ENCODE measurements at places on chromosomes 4 and X.
A peak's percentile ranks its signal among the peaks of the same experiment; 100 is the strongest.

DNA sequence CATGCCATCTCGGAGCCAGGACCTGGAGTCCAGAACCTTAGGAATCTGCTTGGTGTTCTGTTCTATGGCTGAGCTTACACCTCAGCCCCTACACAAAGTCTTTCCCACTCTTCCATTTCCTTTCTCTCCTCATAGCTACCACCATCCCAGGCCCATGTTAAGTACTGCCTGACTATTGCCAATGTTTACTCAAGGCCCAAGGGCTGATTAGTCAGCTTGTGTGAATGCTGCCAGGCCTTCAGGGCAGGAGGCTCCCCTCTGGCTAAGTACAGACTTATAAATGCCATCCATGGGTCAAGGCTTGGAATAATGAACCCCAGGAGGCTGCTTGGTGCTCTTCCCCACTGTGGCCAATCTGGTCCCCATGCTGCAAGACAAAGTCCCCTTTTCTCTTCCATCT lies 411.6 kb upstream of the MAGEB18 start:
- no peak for DNase-seq

DNA sequence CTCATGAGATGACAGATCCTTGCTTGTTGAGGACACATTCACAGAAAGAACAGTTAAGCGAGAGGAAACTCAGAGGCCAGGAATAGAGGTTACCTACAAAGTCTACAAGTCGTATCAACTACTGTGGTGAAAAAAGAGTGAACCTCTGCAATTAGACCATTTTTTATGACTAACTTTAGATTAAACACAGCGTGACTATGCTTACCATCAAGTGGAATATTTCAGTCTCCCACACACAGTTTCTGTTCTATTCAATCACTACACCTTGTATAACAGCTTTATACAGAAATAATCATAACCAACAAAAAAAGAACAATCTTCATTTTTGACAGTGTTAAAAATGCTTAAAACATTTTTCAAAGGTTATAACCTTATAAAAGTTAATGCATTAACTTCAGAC lies 46.6 kb downstream of the ADAMTS3 start:
- DNase-seq, result no peak

- peak; percentile 34 for DNase-seq
These were observed 141.8 kb downstream of the MXRA5 start for GRCh38 chrX:3204606-3205005.

GRCh38 chr4:4432341-4433125 lies 45.6 kb downstream of the NSG1 start:
- no peak for DNase-seq

DNA sequence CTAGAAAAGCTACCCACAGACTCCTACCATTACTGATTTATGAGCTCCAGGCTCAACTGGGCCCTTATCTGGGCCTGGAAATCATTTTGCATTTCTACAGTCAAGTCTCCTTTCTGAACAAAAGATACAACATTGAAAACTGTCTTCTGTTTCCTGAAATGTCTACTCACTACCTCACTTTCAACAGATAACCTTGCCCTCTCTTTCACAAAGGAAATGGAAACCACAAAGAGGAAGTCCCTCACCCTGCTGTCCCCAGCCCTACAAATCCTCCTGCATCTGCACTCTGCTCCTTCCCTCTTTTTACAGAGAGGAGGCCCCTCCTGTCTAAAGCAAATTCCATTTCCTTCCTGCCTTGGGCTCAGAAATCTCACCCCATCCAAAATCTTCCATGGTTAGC lies 24.8 kb upstream of the CYBB start:
- no peak for DNase-seq

- DNase-seq, result no peak
These were observed 272.6 kb upstream of the HAND2 start for GRCh38 chr4:173802662-173803022.

DNA sequence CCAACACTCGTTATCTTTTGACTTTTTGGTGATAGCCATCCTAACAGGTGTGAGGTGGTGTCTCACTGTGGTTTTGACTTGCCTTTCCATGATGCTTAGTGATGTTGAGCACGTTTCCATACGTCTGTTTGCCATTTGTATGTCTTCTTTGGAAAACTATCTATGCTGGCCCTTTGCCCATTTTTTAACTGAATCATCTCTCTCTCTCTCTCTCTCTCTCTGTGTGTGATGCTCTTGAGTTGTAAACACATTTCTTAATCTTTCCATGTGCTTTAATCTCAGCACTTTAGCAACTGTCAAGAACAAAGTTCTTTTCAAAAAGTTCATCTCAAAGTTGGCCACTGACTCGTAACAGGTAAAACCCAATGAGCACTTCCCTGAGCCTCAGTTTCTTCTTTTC lies 10.5 kb downstream of the SORBS2 start:
- DNase-seq, result no peak

DNA sequence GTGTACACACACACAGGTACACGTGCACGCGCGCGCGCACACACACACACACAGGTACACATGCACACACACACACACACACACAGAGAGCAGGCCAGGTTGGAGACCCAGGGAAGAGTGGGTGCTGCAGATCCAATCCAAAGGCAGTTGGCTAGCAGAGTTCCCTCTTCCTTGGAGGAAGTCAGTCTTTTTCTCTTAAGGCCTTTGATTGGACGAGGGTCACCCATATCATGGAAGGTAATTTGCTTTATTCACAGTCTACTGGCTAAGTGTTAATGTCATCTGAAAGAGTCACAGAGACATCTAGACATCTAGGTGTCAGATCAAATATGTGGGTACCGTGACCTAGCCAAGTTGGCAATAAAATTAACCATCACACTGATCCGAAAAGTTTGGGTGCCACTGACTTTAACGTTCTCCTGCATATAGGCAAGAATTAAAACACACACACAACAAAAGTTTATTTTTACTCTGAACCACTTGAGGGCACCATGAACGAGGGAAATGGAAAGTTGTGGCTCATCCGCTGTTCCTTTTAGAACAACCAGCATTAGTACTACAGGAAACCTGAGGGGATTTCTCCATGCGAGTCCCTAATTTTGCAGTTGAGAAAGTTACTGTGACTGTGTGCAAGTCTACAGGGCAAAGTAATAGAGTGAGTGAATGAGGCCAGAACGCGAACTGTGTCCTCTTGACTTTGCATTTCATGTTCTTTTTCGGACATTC lies 66.0 kb upstream of the STOX2 start:
- no peak for DNase-seq

DNA sequence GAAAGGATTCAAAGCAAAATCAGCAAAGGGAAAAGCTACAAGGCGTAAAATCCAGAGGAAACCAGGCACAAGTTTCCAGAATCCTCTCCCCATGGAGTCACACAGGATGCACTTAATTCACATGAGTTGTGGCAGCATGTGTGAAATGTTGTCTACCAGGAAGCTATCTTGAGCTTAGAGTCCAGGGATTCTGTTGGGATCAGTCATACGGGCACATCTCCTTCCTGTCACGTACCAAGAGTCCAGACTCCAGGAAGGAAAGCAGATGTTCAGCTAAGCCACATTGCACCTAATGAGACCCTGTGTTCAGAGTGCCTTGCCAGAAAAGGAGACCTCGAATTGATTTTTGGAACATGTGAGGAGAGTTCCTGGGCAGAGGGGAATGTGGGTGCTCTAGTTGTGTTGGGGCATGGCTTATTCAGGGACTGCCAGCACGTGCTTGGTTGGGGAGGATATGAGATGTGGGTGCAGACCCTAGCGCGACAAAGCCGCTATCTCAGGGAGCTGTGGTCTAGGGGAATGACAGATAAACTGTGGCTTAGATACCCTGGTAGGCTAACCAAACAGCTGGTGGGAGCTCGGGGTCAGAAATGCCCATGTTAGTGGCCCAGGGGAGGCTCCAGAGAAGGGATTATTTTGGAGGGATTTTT lies 70.0 kb downstream of the EVC start:
- peak; percentile 94 for DNase-seq

DNA sequence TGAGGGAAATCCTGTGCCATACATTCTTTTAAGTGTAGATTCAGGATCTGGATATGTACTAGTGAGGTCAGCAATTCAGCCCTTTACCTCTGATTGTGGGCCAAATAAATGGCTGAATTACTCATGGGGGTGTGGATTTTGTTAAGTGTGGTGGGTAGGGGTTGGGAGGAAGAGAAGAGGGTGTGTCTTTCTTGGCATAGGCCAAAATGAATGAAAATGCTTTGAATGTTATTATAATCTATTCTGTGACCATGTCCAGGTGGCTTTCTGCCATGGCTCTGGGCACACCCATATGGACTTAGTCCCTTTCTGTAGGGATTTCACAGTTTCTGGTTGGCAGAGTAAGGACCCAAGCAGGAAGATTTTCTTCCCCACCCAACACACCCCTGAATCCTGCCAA lies 244.3 kb downstream of the CBR4 start:
- DNase-seq, result peak; percentile 80

GRCh38 chrX:106203315-106203714 lies 35.2 kb downstream of the PWWP3B start:
- no peak for DNase-seq
